ENCODE measurements at places on chromosomes 4 and X. TPM values are rescaled to one million over a fixed set of nuclear protein-coding genes. Genes with fewer than 3 reads are reported as not detected.

The TXK gene
- 24.0 TPM for total RNA-seq

The PRKG2 gene
- total RNA-seq: 0.63 TPM

The IL15 gene
- total RNA-seq: 4.0 TPM

The VCX3A gene
- total RNA-seq: not detected

The EMCN gene
- not detected for total RNA-seq

- DNase-seq: no peak
These were observed 111.1 kb downstream of the SH3RF1 start for GRCh38 chr4:169159624-169160171.

DNA sequence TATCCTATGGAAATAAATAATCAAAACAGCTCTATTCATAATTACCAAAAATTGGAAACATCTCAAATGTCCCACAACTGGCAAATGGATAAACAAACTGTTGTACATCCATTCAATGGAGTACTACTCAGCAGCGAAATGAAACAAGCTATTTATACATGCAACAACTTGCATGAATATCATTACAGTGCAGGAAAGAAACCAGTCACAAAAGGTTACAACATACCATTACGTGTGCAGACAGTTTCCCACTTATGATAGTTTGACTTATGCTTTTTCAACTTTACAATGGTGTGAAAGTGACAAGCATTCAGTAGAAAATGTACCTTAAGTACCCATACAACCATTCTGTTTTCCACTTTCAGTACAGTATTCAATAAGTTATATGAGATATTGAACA is 82.3 kb downstream of the NEK1 start:
- no peak for DNase-seq

- no peak for DNase-seq
These were observed 2.3 kb downstream of the F9 start for GRCh38 chrX:139532834-139533233.

DNA sequence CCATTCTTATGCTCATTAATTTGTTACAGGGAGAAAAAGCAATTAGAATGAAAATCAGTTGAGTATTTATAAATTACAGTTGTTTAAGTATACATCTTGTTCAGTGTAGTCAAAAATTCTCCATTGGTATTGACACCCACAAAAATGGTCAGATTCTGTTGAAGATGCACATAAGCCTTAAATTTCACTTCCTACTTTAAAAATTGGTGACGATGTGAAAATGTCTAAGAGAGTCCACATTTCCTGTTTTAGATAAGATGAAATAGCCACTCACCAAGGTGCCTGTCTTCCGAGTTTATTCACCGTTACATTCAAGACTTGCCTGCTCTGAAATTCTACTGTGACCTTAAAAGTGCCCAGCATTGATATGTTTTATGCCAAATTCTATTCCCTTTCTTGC is 93.6 kb downstream of the GPR143 start:
- no peak for DNase-seq

DNA sequence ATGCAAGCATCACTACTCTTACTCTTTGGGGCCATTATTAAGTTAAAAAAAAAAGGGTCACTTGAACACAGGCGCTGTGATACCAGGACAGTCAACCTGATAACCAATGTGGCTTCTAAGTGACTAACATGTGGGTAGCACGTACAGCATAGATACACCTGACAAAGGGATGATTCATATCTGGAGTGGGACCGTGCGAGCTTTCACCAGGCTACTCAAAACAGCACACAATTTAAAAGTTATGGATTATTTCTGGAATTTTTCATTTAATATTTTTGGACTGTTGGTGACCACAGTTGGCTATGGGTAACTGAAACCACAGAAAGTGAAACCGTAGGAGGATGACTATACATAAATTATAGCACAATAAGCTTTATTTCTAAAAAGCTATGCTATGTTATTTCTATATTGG is 113.8 kb upstream of the STIM2 start:
- peak; percentile 82 for DNase-seq

DNA sequence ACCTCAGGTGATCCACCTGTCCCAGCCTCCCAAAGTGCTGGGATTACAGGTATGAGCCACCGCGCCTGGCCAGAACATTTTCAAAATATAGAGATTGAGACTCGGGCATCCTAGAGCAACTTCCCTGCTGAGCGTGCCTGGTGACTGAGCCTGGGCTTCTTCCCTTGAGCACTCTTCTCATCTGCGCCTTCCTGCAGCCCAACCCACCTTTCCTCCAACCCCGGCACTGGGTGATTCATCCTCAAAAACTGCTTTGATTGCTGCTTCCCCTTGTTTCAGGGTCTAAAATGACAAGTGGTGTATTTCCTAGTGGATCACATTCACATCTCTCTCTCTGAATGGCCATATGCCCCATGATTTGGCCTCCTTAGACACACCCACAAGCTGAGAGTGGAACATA is 37.8 kb downstream of the PHKA2 start:
- DNase-seq: no peak

- DNase-seq: no peak
These were observed 47.9 kb downstream of the SOWAHB start for GRCh38 chr4:76850010-76850441.

DNA sequence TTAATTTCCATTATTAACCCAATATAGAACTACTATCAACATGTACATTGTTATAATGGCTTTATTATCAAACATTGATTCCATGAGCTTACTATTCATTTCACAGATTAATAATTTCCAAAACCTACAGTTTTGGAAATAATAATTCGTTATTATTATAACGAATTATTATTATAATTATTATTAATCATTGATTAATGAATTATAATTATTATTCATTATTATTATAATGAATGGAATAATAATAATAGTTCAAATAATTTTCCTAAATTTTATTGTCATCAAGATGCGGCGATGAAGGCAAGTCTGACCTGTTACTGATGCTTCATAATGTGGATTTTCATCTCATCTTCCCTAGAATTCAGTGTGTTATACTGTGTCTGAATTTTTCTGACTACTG is 22.0 kb downstream of the CTSO start:
- no peak for DNase-seq

DNA sequence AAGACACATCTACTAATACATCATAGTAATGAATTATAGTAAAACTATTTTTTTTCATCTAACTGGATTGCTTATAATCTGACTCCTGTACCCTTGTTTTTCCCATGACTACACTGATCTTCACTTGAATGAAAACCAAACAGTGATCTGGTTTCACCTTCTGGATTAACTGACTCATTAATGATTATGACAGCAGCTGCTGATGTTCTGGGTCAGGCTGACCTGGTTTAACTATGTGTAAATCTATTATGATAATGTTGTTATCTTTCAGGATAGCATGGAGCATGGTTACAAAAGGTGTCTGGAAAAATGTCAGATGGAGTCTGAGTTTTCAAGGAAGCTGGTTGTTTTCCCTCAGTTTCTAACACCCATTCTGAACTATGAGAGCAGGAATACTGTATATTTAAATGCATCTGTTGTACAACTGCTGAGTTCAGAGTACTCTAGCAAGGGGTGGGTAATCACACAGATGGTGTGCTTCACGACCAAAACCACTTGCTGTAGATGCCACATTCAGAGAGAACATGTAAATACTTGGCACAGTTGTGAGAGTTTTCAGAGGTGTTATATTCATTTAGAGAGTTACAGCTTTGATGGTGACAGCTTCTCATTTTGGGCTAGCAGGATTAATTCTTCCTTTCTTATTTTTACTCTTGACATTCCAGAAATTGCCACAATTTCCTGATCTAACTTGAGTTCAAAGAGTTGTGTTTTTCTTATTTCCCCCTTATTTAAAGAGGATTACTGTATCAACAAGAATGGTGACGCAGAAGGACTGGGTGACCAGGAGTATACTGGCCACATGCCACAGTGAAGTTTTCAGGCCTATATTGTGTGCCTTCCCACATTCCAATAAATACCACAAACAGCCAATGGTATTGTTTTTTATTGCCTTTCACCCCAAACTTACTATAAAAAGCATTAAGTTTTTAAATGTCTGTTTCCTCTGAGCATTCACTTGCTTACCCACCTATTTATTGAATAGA is 249.7 kb upstream of the TET2 start:
- DNase-seq: no peak

- DNase-seq: no peak
These were observed 69.5 kb downstream of the PDE5A start for GRCh38 chr4:119559044-119559647.

GRCh38 chrX:138930583-138930945 is 219.0 kb upstream of the FGF13 start:
- no peak for DNase-seq

- DNase-seq: no peak
These were observed 78.7 kb upstream of the MSX1 start for GRCh38 chr4:4780729-4781244.

DNA sequence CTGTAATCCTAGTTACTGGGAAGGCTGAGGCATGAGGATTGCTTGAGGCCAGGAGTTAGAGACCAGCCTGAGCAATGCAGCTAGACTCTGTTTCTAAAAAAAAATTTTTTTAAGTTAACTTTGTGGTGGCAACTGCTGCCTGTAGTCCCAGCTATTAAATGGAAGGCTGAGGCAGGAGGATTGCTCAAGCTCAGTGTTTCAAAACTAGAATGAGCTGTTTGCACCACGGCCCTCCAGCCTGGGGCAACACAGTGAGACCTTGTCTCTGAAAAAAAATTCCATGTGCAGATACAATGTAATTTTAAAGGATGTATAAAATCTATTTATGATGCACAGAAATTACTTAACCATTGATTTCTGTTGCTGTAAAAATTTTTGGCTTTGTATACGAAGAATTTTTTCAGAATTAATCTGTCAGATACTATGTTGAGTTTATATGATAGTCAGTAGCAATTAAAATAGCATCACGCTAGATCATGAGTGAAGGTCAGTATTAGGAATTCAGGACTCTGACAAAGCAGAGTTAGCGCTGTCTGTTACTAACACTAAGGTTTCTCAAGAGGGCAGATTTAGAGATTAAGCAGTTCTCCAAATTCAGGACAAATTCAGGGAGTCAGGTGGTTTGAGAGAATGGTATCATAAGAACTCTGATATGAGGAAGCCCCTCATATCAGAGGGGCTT is 8.3 kb upstream of the AGA start:
- no peak for DNase-seq

DNA sequence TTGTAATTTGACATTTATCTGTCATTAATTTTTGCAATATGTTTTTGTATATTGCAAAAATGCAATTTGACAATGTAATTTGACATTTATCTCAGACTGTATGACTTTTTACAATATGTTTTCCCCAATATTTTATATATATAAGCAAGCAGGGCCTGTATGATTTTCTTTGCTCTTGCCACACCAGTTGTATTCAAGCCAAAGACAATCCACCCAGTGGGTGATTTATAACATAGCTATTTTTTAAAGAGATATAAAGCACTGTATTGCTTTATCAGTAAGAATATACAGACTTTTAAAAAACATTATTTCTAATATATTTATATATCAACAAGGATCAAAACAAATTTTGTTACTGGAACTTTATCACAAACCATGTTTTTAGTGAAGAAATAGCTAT is 47.3 kb downstream of the SLIT2 start:
- no peak for DNase-seq

GRCh38 chr4:36173905-36174304 is 70.4 kb downstream of the ARAP2 start:
- DNase-seq: no peak

DNA sequence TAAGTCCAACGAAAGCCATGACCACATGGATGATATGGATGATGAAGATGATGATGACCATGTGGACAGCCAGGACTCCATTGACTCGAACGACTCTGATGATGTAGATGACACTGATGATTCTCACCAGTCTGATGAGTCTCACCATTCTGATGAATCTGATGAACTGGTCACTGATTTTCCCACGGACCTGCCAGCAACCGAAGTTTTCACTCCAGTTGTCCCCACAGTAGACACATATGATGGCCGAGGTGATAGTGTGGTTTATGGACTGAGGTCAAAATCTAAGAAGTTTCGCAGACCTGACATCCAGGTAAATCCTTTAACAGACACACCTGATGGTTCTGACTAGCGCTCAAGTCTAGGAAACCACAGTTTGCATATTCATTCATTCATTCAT is 6.0 kb downstream of the SPP1 start:
- DNase-seq: no peak

DNA sequence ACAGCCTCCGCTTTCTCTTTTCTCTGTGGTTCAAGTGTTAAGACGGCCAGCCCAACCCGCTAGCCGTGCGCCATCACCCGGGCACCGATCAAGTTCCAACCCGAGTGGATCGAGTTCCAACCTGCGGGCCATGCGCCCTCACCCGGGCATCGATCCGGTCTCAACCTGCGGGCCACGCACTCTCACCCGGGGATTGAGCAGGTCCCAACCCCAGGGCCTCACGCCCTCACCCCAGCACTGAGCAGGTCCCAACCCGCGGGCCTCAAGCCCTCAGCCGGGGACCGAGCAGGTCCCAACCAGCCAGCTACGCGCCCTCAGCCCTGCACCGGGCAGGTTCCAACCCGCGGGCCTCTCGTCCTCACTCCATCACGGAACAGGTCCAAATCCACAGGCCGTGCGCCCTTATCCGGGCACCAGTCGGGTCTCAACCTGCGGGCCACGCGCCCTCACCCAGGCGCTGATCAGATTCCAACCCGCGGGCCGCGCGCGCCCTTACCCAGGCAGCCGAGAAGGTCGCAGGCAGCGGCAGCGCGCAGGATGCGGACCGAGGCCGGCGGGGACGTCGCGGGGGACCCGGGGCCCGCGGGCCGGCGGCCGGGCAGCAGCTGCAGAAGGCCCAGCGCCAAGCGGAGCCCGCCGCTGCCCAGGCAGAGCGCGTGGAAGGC is 443 bp downstream of the GPR143 start:
- DNase-seq: no peak

- no peak for DNase-seq
These were observed 148.9 kb downstream of the SOX3 start for GRCh38 chrX:140355922-140356321.

GRCh38 chrX:103157496-103158316 is 57.2 kb upstream of the BEX4 start:
- DNase-seq: peak; percentile 39

- DNase-seq: no peak
These were observed 71.6 kb upstream of the NFKB1 start for GRCh38 chr4:102429553-102429952.

GRCh38 chr4:169225812-169226211 is 44.9 kb downstream of the SH3RF1 start:
- no peak for DNase-seq

DNA sequence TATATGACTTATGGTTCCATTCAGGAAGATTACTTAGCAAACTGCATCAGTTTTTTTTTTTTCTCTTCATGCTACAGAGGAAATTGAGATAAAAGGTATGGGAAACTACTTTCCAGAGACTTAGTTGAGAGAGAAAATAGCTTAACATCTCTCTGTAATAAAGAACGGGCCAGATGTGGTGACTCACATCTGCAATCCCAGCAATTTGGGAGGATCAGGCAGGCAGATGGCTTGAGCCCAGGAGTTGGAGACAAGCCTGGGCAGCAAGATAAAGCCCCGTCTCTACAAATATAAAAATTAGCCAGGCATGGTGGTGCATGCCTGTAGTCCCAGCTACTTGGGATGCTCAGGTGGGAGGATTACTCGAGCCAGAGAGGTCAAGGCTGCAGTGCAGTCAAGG is 271.2 kb upstream of the TENM3 start:
- DNase-seq: no peak
